ENCODE measurements at places on chromosomes 13 and 19.

GRCh38 chr13:112172641-112173251, 105.8 kb downstream of the SOX1 start:
- no peak for DNase-seq

DNA sequence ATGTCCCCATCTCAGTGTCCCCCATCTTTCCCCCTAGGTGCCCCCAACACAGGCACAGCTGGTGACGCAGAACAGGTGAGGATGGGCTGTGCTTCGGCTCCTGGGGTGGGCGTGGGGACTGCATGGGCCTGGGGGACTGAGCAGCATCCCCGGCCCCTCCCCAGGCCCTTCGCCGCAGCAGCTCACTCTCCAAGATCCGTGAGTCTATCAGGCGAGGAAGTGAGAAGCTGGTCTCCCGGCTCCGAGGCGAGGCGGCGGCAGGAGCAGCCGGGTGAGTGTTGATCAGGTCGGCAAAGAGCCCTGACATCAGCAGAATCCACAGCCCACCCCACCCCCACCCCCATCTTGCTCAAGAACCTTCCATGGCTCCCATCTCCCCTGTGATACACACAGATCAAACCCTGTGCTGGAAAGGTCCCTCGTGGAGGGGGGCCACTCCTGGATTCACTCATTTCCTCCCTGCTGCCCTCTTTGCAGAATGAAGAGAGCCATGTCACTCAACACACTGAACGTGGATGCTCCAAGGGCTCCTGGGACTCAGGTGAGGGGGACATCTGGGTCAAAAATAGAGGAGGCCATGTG, 10.0 kb downstream of the KLC3 start:
- DNase-seq = no peak

DNA sequence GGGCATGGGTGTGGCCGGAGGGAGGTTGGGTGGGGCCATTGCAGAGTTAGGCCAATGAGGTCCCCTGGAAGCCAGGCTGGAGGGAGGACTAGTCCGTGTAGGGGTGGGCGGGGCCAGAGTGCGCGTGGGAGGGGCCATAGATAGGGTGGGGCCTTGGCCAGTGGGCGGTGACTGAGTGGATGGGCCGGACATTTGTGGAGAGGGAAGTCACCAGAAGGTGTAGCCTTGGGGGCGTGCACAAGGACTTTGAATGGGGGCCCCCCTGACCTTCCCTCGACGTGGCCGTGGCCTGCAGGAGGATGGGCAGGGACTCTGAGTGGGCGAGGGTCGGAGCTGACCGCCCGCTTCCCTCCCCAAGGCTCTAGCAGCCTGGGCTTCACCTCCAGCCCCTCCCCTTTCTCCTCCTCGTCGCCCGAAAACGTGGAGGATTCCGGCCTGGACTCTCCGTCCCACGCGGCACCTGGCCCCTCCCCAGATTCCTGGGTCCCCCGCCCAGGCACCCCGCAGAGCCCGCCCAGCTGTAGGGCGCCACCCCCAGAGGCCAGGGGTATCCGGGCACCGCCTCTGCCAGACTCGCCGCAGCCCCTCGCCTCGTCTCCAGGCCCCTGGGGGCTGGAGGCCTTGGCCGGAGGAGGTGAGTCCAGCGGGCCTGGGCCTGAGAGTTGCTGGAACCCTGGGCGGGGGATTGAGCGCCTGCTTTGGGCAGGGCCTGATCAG, 16.5 kb upstream of the B3GNT3 start:
- DNase-seq = peak; percentile 85

DNA sequence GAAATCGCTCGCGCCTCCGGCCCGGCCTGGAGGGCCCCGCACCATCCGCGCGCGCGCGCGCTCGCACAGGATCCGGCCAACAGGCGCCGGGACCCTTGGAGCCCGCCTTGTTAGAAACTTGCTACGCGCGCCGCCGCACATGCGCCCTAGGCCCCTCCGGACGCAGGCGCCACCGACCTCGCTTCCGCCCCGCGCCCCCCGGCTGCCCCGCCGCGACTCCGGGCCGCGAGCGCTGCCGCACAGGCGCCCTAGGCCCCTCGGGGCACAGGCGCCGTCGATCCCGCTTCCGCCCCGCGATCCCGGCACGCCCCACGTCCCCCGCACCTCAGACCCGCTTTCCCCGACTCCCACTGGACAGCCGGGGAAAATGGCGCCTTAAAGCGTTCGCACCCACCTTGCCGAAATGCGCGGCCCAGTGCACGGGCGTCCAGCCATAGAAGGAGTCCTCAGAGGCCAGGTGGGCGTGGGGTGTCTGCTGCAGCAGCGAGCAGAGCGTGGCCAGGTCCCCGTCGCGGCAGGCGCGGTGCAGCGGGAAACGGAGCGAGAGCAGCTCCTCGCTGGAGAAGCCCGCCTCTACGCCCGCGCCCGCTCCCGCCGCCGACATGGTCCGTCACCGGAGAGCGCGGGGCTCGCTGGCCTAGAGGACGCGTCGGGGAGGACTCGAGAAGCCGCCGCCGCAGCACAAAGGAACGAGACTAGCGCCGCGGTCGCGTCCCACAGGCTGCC, 375 bp downstream of the ANKRD10 start:
- DNase-seq = peak; percentile 87

DNA sequence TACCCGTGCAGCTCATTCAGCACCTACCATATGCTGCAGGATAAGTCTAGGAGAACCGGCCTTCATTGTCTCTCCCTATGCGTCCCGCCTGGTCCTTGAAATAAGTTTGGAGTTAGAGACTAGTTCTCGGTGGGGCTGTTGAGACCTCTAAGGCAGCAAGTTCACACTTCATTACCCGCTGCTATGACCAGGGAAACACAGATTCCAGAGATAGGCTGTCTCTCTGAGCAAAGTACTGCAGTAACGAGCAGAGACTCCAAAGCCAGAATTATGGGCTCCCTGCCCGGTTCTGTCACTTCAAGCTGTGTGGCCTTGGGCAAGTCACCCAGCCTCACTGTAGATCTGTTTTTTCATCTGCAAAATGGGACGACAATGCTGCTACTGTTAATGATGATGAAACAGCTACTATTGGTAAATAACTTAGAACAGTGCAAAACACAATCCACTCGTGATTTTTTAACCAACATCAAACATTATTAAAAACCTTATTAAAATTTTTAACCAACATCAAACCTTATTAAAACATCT, 184.1 kb downstream of the USP12 start:
- no peak for DNase-seq

DNA sequence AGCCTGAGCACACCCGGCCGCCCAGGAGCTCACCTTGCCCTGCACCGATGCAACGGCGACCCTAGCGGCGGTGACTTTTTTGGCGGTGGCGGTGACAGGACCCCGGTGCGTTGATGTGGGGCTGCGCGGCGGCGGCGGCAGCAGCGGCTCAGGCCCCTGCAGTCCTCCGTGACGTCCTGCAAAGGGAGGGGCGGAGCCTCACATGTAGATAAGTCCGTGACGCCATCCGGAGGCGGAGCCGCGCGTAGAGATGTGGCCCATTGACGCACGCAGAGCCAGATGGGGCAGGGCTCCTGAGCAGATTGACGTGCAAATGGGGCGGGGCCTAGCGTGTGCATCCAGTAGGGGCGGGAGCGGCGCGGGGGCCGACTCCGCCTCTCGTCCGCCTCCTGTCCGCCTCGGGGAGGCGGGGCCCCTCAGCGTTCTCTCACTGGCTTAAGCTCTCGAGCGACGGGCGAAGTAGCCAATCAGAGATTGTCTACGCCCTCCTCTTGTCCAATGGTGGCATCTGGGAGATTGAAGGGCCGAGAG, at the start of gene RAB3A:
RAB3A (minus strand) TSS at position 180 of the 531 bp plus-strand sequence. CDS start 1,302 bp downstream, outside the sequence.
- DNase-seq = peak; percentile 100

DNA sequence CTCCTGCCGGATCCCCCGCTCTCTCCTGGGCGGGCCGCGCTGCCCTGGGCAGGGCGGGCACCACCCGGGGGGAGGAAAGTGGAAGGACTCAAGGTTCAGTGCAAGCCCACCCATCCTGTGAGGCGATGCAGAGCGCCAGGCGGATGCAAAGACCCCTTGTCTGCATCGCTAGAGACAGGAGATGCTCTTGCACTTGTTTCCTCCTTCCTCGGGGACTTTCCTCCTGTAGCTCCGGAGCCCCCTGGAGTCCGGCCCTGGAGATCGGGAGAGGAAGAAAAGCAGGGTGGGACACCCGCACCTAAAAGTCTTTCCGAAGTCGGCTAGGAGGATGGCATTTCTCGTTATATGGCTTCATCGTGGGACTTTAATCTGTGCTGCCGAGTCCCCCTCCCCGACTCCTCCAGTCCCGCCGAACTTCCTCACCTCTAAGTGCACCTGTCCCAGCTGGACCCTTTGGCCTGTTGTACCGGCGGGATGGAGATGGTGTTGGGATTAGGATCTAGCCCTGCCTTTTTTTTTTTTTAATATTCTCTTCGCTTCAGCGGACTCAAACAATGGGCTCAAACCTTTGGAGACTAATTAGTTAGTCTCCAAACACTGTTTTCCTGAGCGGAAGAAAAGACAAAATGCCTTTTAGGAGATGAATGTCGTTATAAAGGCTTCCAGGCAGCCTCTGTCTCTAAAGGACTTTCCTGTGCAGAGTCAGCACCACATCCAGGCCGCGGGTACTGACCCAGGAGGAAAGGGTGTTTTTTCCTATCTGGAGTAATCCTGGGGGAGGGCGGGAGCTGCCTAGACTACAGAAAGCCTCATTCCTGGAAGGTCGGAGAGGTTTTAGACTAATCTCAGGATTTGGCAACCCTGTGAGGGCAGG, 725 bp downstream of the FAM124A start:
- DNase-seq = peak; percentile 49

DNA sequence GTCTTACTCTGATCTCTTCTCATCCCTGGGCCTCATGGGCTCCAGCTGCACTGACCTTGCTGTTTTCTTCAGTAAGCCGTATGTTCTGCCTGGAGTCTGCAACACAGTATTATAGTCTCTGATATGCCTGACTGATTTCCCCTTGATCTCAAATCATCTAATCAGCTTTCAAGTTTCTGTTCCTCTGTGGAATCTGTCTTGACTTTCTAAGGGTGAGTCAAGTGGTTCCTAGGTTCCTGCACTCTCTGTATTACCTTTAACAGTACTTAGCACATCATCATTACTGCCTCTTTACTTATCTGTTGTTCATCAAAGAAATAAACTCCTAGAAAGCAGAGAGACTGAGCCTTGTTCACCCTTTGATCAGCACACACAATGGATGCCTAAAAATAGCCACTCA, 350.7 kb downstream of the LMO7 start:
- DNase-seq = no peak

DNA sequence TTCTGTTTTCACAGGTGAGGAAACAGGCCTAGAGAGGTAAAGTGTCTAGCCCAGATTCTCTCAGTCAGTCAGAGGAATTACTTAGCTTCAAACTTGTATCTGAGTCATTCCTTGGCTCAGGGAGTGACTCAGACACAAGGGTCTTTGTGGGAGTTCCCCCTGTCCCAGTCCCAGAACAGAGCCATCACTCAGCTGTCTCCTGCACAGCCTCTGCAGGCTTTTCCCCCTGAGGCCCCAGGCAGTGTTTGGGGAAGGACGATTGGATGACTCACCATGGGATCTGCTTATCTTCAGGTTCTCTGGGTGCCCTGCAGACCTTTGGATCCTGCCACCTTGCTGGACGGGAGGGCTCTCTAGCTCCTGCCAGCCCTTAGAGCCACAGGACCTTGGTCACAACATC, 13.2 kb downstream of the ZNF793 start:
- DNase-seq = peak; percentile 52

DNA sequence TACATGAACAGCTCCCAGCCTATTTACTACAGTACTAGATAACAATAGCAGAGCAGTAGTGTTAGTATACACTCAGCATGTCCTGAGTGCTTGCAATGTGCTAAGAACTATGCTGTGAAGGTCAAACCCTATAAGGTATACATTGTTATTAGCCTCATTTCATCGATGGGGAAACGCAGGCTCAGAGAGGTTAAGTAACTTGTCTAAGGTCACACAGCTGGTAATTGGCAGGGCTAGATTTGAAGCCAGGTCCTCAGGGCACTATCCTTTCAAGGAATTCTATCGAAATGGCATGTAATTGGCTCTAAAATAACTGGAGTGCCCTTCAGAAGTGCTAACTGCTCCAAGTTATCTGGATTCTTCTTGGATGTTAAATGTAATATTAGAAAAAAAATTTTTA, 295.6 kb downstream of the ZNF536 start:
- no peak for DNase-seq

DNA sequence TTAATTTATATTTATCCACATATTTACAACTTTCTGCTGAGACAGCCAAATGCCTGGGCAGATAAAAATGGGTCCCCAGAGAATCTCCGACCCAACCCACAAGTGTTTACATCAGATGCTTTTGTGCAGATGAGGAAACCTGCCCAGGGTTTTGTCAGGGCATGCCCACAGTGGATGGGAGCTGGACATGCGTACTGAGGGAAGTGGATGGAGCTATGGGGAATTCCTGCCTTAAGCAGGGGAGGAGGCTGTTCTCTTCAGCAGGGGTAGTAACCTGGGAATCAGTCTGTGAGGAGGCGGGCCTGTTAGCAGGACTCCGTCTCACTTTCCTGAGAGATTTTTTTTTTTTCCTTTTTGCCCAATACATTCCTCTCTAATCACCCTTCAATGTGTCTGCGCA, 122.9 kb downstream of the RFC3 start:
- no peak for DNase-seq

- no peak for DNase-seq
These were observed 765.9 kb upstream of the SLITRK1 start for GRCh38 chr13:84648069-84648640.

DNA sequence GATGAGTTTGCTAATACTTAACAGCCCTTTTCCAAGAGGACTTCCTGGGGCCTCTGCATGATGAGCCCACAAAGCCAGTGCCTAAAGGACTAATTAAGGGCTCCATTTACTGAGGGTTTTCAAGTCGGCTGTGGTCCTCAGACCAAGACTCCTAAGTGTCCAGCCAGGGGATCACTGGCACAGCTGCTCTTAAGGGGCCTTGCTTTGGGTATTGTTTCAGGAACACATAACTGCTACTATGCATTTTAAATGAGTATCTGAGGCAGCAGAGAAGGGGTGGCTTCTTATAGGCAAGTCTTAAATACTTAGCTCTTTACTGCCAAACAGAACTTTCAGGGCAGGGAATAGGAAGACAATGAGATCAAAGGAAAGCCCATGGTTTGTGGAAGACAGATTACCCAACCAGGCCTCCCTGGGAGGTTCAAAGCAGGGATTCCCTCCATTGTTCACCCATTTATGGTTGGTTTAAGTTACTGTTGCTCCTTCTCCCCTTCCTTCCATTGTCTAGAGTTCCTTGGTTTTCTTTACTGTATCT, 61.9 kb downstream of the TNFRSF19 start:
- DNase-seq = no peak

- DNase-seq = no peak
These were observed 1.2 kb upstream of the CHMP2A start for GRCh38 chr19:58555920-58556621.

DNA sequence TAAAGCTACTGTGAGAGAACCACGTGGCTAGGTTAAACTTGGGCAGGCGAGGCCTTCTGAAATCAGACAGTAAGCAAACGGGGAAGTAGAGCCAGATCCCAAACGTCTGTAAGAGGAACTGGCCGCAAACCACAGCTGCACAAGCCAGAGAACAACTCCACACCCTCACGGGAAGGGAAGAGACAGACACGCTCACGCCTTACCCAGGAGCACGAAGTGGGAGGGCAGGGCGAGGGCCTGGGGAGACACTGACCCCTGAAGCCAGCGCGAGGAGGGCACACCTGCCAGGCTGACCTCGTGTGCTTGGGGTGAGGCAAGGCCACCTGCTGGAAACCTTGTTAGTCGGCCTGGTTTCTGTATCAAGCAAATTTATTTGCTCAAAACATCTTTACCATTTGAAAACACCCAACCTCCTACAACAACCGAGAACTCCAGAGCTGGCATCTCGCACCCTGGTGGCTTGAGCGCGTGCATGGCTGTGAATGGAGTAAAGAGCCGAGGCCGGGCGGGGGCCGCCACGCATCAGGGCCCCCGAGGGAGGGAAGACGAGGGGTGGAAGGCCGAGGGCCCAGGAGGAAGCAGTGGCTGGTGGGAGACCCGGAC, 7.3 kb downstream of the POLR2E start:
- no peak for DNase-seq
